NCI-H1105 (cell line): ENCODE measurements at places on chromosomes 11 and 22.
A peak's percentile ranks its signal among the peaks of the same experiment; 100 is the strongest.

DNA sequence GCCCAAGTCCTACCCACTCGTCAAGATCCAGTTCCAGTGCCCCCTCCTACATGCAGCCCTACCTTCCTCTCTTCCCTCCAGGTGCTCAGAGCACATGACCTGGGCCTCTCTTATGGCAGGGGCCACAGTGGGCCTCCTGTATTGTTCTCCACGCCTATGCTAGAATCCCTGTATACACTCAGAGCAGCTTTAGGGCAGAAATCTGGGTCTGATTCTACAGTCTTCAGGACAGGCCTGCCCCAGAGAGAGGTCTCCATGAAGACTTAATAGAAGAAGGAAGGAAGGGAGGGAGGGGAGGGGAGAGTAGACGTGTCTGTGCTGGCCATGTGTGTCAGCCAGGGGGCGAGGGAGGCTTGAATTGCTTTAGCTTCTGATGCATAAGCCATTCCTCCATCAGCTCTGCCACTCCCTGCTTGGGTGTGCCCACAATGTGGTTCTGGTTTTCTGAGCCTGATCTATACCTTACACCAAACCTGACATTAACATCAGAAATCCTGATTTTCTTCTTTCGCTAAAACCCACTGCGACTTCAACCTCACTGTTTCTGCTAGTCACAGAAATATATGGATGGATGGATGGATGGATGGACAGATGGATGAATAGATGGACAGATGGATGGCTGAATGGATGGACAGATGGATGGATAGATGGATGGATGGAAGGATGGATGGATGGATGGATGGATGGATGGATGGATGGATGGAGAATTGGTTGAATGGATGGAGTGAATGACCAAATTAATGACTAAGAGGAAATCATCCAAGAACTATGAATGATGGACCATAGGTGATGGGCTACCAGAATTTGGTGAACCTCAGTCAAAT, 56.6 kb upstream of the PRDM11 start:
- no peak for DNase-seq

DNA sequence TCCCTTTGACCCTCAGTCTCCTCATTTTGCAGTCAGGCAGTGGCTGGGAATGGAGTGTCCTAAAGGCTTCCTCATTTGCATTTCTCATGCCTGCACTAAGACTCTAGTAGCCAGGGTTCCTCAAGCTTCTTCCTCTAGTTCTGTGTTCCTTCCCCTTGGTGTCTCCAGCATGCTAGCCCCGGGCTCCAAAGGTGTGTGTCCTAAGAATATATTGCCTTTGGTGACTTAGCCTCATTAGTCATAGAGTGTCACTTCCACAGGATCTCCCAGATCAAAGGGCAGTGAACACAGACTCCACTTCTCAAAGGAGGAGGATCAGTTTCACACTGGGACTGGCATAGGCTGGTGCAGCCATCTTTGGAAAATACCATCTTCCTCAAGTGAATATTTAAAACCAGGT, 21.4 kb upstream of the ACER3 start:
- no peak for DNase-seq

DNA sequence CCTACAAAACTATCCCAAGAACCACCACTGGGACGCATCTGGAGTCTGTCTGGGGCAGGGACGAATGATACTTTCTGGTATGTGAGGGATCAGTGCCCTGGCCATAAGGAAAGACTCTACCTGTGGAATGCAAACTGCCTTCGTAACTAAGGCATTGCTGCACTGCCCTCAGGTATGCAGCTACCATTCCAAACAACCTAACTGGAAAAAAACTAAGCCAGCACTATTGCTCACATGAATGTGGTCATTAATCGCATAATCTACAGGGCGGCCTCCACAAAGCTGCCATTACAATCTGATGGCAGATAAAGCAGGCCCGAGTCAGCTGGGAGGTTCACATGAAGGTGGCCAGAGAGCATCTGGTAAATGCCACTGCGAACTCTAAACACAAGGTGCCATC, 3.9 kb downstream of the PACSIN2 start:
- DNase-seq = no peak

- no peak for DNase-seq
These were observed 44.2 kb downstream of the MRE11 start for GRCh38 chr11:94449437-94449836.

GRCh38 chr22:44526779-44527126, 28.7 kb upstream of the RTL6 start:
- DNase-seq = no peak

DNA sequence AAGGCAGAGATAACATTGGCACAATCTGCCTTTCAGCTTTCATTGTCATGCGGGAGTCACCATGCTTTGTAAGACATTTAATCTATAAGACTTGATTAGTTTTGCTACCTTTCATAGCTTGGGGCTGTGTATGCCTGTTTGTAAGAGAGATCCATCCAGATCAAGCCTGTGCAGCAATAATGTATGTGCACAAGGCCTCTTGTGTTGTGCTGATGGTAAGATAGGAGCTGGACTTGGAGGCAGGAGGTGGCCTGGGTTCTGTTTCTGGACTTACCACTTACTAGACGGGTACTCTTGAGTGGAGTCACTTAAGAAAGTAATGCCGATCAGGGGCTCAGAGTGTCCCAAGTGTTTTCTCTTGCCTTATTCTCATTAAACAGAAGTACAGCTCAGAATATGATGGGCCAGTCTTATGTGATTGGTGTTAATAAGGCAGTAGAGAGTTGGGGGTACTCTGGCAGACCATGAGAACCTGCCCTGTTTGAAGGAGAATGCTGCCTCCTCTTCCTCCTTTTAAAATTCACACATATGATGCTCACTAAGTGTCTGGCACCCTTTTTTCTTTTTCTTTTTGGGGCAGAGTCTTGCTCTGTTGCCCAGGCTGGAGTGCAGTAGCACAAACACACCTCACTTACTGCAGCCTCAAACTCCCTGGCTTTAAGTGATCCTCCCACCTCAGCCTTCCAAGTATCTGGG, 30.9 kb downstream of the PTPRJ start:
- DNase-seq = no peak

GRCh38 chr22:33873186-33873585, 47.1 kb downstream of the LARGE1 start:
- DNase-seq = no peak

- no peak for DNase-seq
These were observed 12.4 kb downstream of the TTC38 start for GRCh38 chr22:46280063-46280817.

GRCh38 chr22:22546490-22546889, 12.6 kb downstream of the PRAME start:
- DNase-seq = no peak

GRCh38 chr11:28770806-28771205, 662.6 kb downstream of the METTL15 start:
- no peak for DNase-seq

GRCh38 chr11:15875943-15876342, 480.4 kb downstream of the SOX6 start:
- no peak for DNase-seq

GRCh38 chr22:31148953-31149627, 8.8 kb upstream of the PLA2G3 start:
- peak; percentile 71 for DNase-seq

DNA sequence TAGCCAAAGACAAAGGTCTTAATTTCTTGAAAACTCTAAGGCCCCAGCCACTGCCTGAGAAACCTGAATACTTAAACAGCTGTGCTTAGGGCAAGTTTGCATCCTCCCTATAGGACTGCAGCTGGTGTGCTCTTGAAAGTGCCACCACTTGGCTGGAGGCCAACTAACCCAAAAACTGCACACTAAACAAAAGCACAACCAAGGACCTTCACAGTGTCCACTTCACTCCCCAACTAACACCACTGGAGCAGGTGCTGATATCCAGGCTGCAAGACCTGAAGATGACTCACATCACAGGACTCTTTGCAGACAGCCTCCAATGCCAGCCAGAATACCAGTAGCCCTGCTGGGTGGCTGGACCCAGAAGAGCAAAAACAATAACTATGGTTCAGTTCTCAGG, 357.7 kb upstream of the ARHGAP42 start:
- DNase-seq = no peak

DNA sequence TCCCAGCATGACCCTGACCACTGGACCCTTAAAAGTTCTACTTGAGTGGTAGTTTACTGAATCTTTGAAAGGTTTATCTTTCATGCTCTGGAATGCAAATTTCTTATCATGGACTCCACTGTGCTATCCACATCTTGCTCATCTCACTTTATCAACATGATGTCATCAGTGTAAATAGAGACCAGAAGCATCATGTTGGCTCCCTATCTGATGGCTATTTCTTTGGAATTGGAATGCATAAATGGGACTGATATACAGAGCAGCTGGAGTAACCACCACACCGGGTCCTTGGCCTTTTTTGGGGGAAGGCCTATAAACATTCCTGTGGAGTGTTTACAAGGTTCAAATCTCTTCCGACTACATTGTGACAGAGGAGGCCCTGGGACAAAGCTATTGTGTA, 74.1 kb upstream of the CEP126 start:
- DNase-seq = no peak

- peak; percentile 51 for DNase-seq
These were observed 14.9 kb upstream of the TSKU start for GRCh38 chr11:76768088-76768908.

DNA sequence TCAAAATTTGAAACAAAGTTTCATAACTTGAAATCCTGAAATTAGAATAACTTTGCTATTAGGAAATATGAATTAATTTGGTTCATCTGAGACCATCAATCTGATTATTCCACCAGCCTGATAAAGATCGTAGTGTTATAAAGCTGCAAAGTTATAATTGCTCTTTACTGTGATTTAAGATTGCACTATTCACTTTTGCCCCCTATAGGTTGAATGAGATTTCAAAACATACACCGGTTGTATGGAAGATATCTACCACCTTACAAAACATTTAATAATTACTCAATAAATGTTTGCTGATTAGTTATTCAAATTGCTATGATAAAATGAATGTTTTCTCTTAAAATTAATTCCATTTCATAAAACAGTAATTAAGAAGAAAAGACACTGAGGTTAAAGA, 26.1 kb downstream of the APIP start:
- no peak for DNase-seq

DNA sequence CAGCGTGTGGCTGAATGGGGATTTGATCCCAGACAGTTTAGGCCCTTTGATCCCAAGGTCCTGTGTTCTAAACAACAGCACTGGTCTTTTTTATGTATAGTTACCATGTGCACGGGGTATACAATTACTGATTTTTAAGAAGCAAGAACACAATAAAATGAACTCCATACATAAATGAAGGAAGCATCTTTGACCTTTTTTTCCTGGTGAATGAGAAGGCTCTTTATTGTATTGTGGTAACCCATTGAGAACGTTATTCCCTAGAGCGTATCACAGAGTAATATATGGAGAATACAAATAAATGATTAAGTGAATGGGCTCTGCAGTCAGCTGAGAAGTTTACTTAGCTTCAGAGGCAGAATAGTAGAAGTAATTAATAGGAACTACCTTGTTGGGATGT, 563.6 kb downstream of the NTM start:
- no peak for DNase-seq

DNA sequence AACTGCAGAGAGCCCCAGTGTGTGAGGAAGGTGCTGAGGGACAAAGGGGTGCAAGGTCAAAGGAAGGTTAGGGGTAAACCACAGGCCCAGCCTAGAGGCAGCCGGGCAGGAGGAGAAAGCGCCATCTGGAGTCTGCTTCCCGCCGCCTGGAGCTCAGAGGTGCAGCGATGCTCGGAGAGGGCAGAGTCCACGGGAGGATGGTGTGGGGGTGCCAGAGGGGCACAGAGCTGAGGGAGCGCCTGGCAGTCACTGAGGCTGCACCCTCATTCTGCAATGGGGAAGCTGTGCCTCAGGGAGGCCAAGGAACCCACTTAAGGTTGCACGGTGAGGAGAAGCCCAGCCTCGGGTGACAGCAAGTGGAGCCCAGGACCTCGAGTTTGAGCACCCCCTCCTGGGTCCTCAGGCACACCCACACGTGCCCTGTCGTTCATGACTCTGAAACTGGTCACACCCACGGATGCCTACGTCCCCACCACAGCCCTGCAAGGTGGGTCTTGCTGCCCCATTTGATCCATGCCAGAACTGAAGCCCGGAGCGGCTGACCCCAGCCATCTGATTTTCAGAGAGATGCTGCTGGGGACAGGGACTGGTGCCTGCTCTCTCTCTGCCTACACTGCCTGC, 1.6 kb downstream of the IL2RB start:
- no peak for DNase-seq

- no peak for DNase-seq
These were observed 183.9 kb upstream of the NCAM1 start for GRCh38 chr11:112777283-112777751.

- no peak for DNase-seq
These were observed 48.6 kb downstream of the MTNR1B start for GRCh38 chr11:93017821-93018690.
